ENCODE measurements at places on chromosomes 2 and 18. TPM values are rescaled to one million over a fixed set of nuclear protein-coding genes. Genes with fewer than 3 reads are reported as not detected.

- H3K4me3 ChIP-seq: no peak overlapping the region
- DNase-seq: no peak
- peaks cover 12% of the 10 kb centered on the region for H3K4me1 ChIP-seq
Measured at GRCh38 chr2:85435220-85435958, 16.9 kb downstream of the SH2D6 start.

DNA sequence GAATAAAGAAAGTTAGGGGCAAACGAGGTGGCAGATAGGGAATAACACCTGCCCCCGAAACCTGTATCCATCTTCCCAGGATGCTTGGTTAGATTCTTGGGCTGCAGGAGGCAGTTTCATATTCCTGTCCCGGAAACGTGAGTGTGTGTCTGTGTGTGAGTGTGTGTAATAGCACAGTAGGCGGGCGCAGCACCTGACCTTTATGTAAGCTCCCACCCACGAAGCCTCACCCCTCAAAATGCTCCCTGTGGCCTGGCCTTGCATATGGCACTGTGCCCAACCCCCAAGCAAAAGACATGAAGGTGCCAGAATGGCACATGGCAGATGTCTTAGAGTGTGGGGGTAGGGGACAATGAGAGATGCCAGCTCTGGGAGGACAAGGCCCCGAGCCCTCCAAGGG lies 48.9 kb downstream of the EFR3B start:
- no peak overlapping the region for H3K27ac ChIP-seq
- H3K4me1 ChIP-seq: no peaks in the 10 kb centered on the region
- no peak for DNase-seq
- H3K27me3 ChIP-seq: no peaks in the 10 kb centered on the region

- no peak for DNase-seq
- no peaks in the 10 kb centered on the region for H3K36me3 ChIP-seq
- no peaks in the 10 kb centered on the region for H3K4me1 ChIP-seq
Measured at GRCh38 chr2:86513948-86514660, 49.1 kb downstream of the CHMP3 start.

- DNase-seq: no peak
- no peaks in the 10 kb centered on the region for H3K36me3 ChIP-seq
- no peaks in the 10 kb centered on the region for H3K27me3 ChIP-seq
- H3K4me3 ChIP-seq: no peak overlapping the region
- H3K27ac ChIP-seq: no peak overlapping the region
Measured at GRCh38 chr18:72375618-72376017, 168.5 kb downstream of the CBLN2 start.

DNA sequence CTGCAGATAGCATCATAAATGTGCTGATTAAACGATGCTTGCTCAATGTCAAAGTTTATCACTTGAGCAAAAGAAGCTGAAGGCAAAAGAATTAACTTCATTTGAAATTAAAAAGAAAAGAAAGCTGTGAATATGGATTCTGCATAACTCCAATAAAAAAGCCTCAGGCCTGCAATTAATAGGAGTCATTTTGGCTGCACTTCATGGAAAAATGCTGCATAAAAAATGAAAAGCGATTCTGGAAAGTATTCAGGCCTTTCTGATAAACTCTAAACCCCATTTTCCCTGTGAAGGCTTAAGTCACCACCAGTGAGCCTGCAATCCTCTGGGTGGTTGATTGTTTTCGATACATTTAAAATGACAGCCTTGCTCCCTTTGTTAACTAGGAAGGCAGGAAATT lies 1793.4 kb downstream of the SUCLG1 start:
- DNase-seq: no peak
- no peak overlapping the region for H3K27ac ChIP-seq
- no peak overlapping the region for H3K4me3 ChIP-seq
- no peaks in the 10 kb centered on the region for H3K4me1 ChIP-seq
- no peaks in the 10 kb centered on the region for H3K36me3 ChIP-seq
- no peaks in the 10 kb centered on the region for H3K27me3 ChIP-seq

DNA sequence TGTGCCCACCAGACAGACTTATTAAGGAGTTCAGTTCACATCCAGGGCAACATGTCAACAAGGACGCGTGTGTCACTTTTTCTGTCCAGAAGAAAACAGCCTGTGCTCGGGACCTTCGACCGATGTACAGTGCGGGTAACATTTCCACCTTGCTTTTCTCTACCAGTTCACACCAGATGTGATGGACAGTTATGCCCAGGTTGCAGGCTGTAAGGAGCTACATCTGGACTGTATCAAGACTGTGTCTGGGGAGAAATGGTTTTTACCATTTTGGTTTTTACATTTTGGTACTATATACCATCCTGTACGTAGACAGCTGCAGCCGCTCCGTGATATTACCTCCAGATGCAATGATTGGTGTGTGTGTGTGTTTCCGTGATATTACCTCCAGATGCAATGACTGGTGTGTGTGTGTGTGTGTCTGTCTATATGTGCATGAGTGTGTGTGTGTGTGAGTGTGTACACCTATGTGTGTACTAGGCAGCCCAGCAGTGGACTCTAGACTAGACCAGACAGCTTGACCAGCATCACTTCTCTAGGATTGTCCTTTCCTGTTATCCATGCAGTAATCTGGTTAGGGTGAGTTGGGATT lies 118.0 kb downstream of the COL6A3 start:
- peak overlapping the region; percentile 78 for H3K27ac ChIP-seq
- H3K4me1 ChIP-seq: peaks cover 63% of the 10 kb centered on the region
- H3K4me3 ChIP-seq: no peak overlapping the region
- no peaks in the 10 kb centered on the region for H3K27me3 ChIP-seq
- no peak for DNase-seq

- no peak overlapping the region for H3K27ac ChIP-seq
- 0 out of 2 replicates have a peak, but pooled peaks cover 5% of the 10 kb centered on the region for H3K27me3 ChIP-seq
- no peak for DNase-seq
- H3K36me3 ChIP-seq: no peaks in the 10 kb centered on the region
- H3K4me3 ChIP-seq: no peak overlapping the region
Measured at GRCh38 chr2:10229462-10230099, 73.1 kb upstream of the HPCAL1 start.

- no peak for DNase-seq
- H3K27ac ChIP-seq: no peak overlapping the region
- H3K4me1 ChIP-seq: no peaks in the 10 kb centered on the region
- H3K27me3 ChIP-seq: no peaks in the 10 kb centered on the region
- no peaks in the 10 kb centered on the region for H3K36me3 ChIP-seq
- no peak overlapping the region for H3K4me3 ChIP-seq
Measured at GRCh38 chr2:51706220-51706619, 674.3 kb upstream of the NRXN1 start.

DNA sequence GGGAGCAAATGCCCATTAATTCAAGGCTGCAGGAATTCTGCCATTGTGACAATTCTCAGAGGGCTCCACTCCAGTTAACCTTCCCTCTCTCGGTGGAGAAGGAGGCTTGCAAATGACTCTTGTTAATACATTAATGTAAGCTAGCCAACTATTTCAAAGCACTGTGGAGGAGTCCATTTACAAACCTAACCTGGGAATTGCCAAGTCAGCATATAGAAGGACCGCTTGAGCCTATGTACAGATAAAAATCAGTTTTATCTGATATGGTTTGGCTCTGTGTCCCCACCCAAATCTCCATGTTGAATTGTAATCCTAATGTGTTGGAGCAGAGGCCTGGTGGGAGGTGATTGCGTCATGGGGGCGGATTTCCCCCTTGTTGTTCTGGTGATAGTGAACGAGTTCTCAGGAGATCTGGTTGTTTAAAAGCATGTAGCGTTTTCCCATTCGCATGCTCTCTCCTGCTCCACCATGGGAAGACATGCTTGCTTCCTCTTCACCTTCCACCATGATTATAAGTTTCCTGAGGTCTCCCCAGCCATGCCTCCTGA lies 366.7 kb downstream of the LRATD1 start:
- H3K4me1 ChIP-seq: no peaks in the 10 kb centered on the region
- no peak overlapping the region for H3K27ac ChIP-seq
- H3K36me3 ChIP-seq: no peaks in the 10 kb centered on the region

DNA sequence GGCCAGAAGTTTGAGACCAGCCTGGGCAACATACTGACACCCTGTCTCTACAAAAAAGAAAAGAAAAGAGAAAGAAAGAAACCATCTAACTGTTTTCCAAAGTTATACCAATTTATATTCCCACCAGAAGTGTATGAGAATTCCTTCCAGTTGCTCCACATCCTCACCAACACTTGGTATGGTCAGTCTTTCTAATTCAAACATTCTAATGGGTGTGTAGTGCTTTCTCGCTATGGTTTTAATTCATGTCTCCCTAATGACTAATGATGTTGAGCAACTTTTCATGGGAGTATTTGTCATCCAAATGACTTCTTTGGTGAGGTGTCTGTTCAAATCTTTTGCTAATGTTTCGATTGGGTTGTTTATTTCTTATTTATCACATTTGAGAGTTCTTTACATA lies 10.5 kb upstream of the B3GNT7 start:
- no peak overlapping the region for H3K27ac ChIP-seq
- no peaks in the 10 kb centered on the region for H3K36me3 ChIP-seq
- H3K4me1 ChIP-seq: peaks cover 11% of the 10 kb centered on the region
- H3K27me3 ChIP-seq: no peaks in the 10 kb centered on the region
- H3K4me3 ChIP-seq: no peak overlapping the region
- DNase-seq: peak; percentile 34

- DNase-seq: peak; percentile 43
- no peak overlapping the region for H3K4me3 ChIP-seq
- no peaks in the 10 kb centered on the region for H3K4me1 ChIP-seq
- H3K27me3 ChIP-seq: no peaks in the 10 kb centered on the region
- no peak overlapping the region for H3K27ac ChIP-seq
Measured at GRCh38 chr2:98253461-98254070, 92.7 kb upstream of the CNGA3 start.

GRCh38 chr2:190668892-190669291 lies 20.0 kb downstream of the NAB1 start:
- H3K36me3 ChIP-seq: peaks cover 13% of the 10 kb centered on the region
- no peak overlapping the region for H3K4me3 ChIP-seq
- no peaks in the 10 kb centered on the region for H3K27me3 ChIP-seq
- peaks cover 23% of the 10 kb centered on the region for H3K4me1 ChIP-seq
- DNase-seq: peak; percentile 24

- no peak overlapping the region for H3K4me3 ChIP-seq
- H3K36me3 ChIP-seq: no peaks in the 10 kb centered on the region
- H3K27ac ChIP-seq: no peak overlapping the region
- peaks cover 16% of the 10 kb centered on the region for H3K27me3 ChIP-seq
- no peaks in the 10 kb centered on the region for H3K4me1 ChIP-seq
- DNase-seq: no peak
Measured at GRCh38 chr2:68800027-68800401, 65.4 kb downstream of the ARHGAP25 start.

DNA sequence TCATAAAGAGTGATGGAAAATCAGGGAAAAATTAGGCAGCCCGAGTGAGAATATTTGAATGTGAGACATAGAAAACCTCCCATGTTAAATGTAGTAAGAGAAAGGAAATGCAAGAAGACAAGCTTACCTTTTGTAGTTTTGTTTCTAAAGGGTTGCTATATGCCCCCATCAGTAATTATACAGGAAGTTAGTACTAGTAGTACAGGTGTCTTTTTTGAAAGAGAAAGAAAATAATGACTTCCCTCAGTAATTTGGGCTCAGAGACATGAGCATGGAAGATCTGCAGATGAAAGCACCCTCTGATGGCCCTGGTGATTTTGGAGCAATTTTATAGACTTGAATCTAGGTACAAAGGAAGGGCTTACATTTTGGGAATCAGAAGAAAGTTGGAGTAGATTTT lies 80.8 kb downstream of the RHBDD1 start:
- H3K4me1 ChIP-seq: peaks cover 6% of the 10 kb centered on the region
- no peaks in the 10 kb centered on the region for H3K27me3 ChIP-seq
- no peak overlapping the region for H3K27ac ChIP-seq
- no peak overlapping the region for H3K4me3 ChIP-seq

- peak; percentile 63 for DNase-seq
- H3K27ac ChIP-seq: no peak overlapping the region
- peaks cover 4% of the 10 kb centered on the region for H3K4me1 ChIP-seq
- 0 out of 2 replicates have a peak, but pooled peaks cover 3% of the 10 kb centered on the region for H3K27me3 ChIP-seq
- H3K36me3 ChIP-seq: no peaks in the 10 kb centered on the region
- H3K4me3 ChIP-seq: no peak overlapping the region
Measured at GRCh38 chr2:216090369-216090786, 8.7 kb downstream of the TMEM169 start.

GRCh38 chr2:74066491-74067203 lies 81.1 kb downstream of the BOLA3 start:
- H3K27me3 ChIP-seq: no peaks in the 10 kb centered on the region
- no peak overlapping the region for H3K4me3 ChIP-seq
- no peak for DNase-seq
- no peak overlapping the region for H3K27ac ChIP-seq
- no peaks in the 10 kb centered on the region for H3K4me1 ChIP-seq

GRCh38 chr18:39564716-39565115 lies 1999.1 kb upstream of the CELF4 start:
- no peak overlapping the region for H3K4me3 ChIP-seq
- H3K27ac ChIP-seq: no peak overlapping the region
- H3K27me3 ChIP-seq: no peaks in the 10 kb centered on the region
- DNase-seq: no peak

DNA sequence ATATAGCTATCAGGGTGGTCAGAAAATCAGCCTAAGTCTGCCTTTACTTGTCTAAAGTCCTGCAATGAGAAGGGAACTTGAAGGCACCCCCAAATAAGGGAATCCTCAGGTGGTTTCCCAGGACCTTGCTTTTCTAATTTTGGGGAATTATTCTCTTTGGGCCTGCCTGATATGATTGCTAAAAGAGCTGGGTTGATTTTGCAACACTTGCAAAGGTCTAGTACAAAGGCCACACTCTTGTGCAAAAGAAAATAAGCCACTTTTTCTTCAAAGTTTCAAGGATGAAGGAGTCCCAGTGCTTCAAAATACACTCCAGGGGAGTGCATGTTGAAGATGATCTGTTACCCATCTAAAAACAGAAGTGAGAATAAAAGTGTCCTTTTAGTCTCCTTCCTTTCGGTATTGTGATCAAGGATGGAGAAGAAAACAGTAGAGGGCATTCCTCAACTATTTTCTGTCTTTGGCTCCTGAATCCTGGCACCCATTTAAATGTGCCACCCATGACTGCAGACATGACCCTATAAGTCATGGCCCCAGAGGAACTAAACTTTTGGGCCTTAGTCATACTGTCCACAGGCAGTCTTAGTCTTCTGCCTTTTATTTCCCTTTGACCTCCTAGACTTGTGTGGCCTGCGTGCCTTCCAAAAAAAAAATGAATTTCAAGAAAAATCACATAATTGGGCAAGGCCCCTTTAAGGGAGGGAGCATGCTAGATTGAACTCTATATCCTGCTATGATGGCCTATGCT lies 5.1 kb downstream of the SULT1C3 start:
- H3K4me1 ChIP-seq: no peaks in the 10 kb centered on the region
- H3K4me3 ChIP-seq: no peak overlapping the region
- no peak overlapping the region for H3K27ac ChIP-seq
- DNase-seq: no peak

GRCh38 chr2:20595439-20596192 lies 55.3 kb downstream of the HS1BP3 start:
- no peak overlapping the region for H3K27ac ChIP-seq
- H3K4me1 ChIP-seq: peaks cover 19% of the 10 kb centered on the region
- H3K27me3 ChIP-seq: no peaks in the 10 kb centered on the region
- H3K4me3 ChIP-seq: no peak overlapping the region

Gene SPIRE1
- 28.6 TPM for total RNA-seq

Gene EMILIN2
- 30.2 TPM for total RNA-seq

Gene TMEM37
- total RNA-seq: not detected

Gene ZNF396
- 0.13 TPM for total RNA-seq

Gene IHH
- total RNA-seq: not detected

Gene CD302
- total RNA-seq: 13.9 TPM

Gene GPR39
- total RNA-seq: 3.8 TPM

Gene MDH1B
- 0.25 TPM for total RNA-seq

Gene GLI2
- total RNA-seq: 5.1 TPM

Gene CIB4
- total RNA-seq: not detected
